ENCODE measurements at places on chromosomes 13 and 19.

- DNase-seq = no peak
Observed at GRCh38 chr19:13092158-13092543, 10.5 kb downstream of the LYL1 start.

GRCh38 chr19:10699650-10700335 lies 1.4 kb upstream of the QTRT1 start:
- peak; percentile 68 for DNase-seq

DNA sequence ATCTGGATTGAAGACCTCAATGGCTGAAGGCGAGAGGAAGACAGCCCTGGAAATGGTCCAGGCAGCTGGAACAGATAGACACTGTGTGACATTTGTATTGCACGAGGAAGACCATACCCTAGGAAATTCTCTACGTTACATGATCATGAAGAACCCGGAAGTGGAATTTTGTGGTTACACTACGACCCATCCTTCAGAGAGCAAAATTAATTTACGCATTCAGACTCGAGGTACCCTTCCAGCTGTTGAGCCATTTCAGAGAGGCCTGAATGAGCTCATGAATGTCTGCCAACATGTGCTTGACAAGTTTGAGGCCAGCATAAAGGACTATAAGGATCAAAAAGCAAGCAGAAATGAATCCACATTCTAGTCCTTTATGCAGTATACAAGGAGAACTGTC lies 1.2 kb downstream of the POLR1D start:
- no peak for DNase-seq

- DNase-seq = no peak
Observed at GRCh38 chr13:71522941-71523526, 344.0 kb downstream of the DACH1 start.

GRCh38 chr19:7978179-7978825 lies 27.1 kb downstream of the ELAVL1 start:
- no peak for DNase-seq

- DNase-seq = no peak
Observed at GRCh38 chr19:1874554-1875185, 10.6 kb downstream of the ABHD17A start.

- DNase-seq = no peak
Observed at GRCh38 chr19:459724-460511, 915 bp downstream of the SHC2 start.

DNA sequence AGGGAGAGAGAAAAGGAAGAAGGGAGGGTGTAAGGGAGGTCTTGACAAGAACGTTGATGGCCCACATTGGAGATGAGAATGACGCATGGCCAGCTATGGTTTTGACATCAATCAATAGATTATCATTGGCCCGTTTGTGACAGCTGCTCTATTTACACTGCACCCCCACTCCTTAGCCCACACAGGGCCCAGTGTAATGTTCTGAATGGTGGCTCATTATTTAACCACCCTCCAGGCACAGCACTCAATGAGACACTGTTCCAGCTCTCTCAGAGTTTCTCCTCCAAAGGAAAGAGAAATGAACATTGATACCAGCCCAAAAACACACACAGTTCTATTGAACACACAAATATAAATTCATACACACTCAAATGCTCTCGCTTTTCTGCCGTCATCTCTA lies 173.0 kb upstream of the IPO5 start:
- DNase-seq = no peak

DNA sequence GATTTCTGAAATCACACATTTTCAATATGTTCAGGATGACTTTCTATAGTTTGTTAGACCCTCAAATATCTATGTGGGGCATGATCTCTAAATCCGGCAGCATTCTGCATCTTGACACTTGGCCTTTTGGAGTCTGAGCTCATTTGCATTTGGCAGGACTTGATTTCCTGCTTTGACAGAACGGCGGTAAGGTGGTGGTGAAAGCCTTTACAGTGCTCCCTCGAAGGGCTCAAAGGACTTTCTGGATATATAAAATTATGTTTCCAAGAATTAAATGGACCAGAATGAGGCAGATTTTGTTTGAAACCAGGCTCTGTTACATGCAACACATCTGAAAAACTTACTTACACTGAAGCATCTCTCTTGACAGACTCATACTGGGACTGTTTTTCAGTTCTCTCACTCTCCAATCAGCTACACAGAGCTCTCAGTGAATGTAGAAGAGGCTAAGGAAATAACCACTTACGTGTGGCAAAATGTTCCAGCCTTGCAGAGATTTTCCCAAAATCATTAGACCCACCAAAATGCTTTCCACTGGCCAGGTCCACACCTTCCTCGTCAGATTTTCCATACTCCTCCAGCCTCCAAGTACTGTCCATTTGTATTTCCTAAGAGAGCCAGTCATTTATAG lies 207.2 kb downstream of the SPRY2 start:
- DNase-seq = no peak

- no peak for DNase-seq
Observed at GRCh38 chr13:108669381-108669780, 40.0 kb downstream of the MYO16 start.

DNA sequence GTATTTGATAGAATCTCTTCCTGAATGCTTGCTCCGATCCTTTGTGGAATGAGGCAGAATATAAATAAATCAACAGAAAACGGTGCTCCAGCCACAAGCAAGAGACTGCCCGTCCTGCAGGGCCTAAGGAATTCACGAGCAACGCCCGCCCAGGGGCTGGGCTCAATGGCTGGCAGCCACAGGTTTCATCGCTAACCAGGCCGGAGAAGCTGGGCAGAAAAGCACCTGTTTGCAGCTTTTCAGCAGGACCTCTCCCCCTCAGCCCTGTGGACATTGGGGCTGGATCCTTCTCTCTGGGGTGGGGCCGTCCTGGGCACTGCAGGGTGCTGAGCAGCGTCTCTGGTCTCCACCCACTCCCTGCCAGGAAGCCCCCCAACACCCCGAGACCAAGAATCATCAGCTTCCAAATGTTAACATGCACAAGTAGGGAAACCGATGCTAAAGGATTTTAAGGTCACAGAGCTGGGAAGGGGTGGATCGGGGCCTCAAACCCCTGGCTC lies 102.5 kb downstream of the GADD45B start:
- no peak for DNase-seq

GRCh38 chr19:46076951-46077814 lies 36.4 kb upstream of the IGFL4 start:
- peak; percentile 24 for DNase-seq

GRCh38 chr13:27293076-27293691 lies 22.6 kb downstream of the RASL11A start:
- no peak for DNase-seq

GRCh38 chr13:77016888-77017623 lies 9.9 kb downstream of the FBXL3 start:
- no peak for DNase-seq

DNA sequence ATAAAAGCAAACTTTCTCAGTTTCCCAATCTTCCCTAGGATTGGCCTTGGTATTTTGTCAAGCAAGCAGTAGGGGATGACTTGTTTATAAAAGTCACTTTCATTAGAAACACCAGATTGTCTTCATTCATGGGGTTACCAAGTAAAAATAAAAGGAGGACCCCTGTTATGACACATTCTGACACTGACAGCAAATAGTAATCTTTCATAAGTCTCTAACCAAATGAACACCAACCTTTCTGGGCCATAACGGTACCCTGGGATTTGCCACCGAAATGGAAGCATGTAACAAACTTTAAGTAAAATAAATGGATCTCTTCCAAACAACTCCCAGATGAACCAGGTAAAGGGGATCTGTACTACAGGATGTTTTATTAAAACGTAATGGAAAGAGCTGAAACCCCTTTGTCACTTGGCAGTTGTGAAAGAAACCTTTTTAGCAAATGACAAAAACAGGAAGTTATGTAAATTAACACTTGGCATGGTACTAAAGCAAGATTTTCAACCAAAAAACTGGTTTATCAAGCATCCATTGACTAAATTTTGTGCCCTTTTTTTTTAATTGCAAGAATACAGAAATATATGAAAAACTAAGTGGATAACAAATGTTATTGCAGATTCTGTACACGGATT lies 335.6 kb downstream of the RBM26 start:
- no peak for DNase-seq

- DNase-seq = no peak
Observed at GRCh38 chr19:13211426-13212308, 61.5 kb downstream of the IER2 start.

DNA sequence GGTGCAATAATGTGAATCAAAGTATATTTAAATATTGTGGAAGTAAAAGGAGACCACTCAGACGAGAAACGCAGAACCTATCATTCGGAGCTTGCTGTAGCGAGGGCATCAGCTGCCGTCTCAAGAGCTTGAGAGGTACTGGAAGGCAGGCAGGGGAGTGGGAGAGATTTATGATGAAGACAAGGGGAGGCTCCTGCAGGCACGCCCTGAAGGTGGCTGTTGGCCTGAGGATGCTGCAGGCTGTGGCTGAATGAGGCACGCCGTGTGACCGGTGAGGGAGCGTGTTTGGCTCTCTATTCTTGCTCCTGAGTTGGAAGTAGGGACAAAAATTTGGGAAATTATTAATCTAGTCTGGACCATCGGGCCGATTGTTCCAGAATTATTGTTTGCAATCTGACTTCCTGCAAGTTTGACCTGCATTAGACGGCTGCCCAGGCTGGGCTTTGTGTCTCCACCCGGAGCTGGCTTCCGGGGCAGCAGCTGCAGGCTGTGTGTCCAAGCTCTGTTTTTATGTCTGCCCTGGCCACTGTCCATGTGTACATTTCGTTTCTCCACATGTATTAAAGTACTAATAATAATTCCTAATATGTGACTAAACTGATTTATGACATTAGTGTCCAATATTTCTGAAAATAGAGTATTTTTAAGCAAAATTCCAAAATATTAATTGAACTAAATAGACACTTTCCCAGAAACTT lies 91.1 kb upstream of the ANKRD10 start:
- no peak for DNase-seq

DNA sequence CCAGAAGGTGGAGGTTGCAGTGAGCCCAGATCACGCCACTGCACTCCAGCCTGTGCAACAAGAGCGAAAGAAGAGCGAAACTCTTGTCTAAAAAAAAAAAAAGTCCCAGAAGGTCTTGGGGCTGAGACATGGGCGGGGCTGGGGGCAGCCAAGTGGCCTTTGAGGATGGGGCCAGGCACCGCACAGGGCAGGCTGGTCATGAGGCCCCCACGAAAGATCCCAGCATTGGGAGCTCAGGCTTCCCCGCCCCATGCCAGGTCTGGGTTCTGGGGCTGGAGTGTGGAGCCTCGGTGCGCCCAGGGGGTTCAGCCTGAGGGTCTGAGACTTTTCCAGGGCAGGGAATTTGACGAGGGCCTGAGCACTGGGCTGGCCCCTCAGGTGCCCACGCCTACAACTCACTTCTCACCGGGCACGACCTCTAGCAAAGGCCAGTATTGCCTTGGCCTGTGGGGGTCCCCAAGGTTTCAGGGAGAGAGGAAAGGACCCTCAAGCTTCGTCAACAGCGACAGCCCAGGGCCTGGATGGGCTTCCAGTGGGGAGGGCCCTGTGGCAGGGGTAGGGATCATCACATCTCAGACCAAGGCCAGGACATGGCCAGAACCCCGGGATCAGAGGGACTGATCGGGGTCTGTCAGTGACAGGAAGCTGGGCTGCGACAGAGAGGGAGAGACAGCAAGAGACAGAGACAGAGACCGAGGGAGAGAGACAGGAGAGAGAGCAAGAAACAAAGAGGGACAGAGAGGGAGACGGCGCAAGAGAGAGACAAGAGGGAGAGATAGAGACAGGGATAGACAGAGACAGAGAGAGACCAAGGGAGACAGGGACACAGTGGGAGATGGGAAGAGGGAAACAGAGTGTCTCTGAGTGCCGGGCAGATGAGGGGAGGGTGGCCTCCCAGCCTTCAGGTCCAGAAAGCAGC lies 7.5 kb upstream of the MEX3D start:
- DNase-seq = no peak

DNA sequence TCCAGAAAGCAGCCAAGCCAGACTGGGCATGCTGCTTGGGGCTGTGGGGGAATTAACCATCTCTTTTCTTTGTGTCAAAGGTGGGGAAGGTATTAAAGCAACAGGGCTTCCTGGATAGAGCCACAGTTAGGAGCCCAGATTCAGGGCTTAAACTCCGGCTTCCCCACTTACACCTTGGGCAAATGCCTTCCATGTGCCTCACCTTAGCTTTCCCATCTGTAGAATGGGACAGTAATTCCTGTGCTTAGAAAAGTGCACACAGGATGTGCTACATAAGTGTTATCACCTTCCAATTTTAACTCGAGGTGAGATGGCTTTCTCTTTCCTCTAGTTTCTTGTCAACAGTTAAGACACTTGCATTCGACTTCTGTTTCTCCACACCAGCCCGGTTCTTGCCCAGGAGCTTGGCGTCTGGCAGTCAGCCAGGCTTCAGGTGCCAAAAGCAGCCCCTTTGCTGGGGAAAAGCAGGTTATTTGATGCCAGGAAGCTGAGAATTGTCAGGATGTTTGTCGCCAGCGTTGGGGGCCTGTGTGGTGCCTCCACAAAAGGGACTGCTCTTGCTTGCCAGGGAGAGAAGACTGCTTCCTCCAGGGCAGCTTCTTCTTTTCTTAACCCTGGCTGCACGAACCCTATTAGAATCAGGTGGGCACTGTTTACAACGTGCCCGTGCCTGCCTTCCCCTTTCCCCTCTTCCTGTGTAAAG lies 79.2 kb downstream of the SIPA1L3 start:
- no peak for DNase-seq

DNA sequence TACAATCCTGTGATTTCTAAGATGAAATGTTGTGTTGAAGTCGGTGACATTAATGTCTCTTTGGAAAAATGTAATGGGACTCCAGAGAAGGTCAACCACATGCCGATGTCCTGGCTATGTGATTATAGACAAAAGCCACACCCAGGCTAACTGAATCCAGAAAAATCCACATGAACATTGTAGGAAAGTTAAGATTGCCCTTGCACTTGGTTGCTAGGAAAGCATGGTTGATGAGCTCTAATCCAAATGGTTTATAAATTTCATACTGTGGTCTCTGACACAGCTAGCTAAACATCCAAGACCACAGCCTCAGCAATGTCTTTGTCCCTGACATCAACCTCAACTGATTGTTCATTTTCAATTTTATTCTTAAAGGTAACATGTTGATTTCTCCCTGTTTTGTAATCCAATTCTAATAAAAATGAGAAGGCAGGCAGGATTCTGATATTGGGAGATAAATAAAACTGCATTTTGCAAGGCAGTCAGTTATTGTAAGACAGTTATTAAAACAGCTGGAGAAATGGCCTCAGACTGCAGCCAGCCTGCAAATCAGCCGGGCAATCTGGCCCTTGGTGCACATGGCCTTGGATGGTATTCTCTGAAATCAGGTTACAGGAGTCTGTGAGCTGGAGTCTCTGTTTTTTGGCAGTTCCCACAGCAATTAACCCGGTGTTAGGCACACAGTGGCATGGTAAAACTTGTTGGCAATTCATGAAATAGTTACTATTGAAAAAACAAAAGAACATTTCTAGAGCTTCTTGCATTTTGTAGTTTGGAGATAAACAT lies 93.9 kb downstream of the STARD13 start:
- DNase-seq = no peak

GRCh38 chr13:40728595-40728994 lies 42.4 kb downstream of the MRPS31 start:
- no peak for DNase-seq
